ENCODE measurements at places on chromosomes 7 and 10.

DNA sequence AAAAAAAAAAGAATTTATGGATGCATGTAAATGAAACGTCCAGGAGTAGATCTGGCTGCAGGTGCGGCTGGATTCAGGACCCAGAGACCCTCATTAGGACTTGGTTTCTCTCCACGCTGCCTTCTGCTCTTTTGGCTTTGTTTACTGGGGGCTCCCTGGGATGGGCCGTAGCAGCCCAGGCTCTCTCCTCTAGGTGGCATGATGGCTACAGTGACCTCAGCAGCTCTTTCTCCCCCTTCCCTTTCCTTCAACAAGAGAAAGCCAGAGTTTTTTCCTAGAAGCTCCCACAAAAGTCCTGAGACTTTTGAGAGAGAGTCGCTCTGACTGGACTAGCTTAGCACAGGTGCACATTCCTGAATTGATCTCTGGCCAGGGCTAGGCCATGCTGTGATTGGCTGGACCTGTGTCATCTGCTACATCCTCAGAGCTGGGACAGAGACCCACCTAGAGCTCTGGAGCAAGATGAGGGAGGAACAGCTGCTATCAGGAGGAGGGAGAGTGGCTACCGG lies 67.8 kb upstream of the PDCD4 start:
- DNase-seq = no peak

- no peak for DNase-seq
Observed at GRCh38 chr10:57018452-57018851, 657.4 kb upstream of the ZWINT start.

GRCh38 chr7:157739650-157740049 lies 402.8 kb downstream of the DNAJB6 start:
- DNase-seq = no peak

DNA sequence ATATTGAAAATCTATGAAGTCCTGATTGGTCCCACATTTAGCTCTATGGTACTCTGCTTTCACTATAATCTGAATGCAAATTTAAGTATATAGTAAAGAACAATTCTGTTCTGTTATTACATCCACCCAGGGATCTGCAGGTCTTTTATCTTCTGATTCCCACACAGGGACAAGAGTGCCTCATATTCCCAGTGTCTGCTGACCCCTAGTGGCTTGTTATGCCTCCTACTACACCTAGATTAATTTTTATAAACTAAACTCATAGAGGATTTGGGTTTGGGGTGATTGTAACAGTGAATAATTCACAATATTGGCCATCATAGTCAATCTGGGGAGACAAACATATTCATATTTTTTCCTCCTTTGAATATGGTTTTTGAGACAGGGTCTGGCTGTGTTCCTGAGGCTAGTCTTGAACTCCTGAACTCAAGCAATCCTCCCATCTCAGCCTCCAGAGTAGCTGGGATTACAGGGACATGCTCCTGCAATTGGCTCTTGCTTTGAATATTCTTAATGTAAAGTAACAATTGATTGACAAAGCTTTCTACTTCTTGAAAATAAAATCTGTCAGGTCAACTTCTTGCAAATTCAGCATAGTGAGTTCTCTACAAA lies 282.1 kb downstream of the KCND2 start:
- peak; percentile 9 for DNase-seq

- DNase-seq = no peak
Observed at GRCh38 chr7:143372070-143372469, 9.1 kb upstream of the ZYX start.

- no peak for DNase-seq
Observed at GRCh38 chr10:62778125-62778524, 26.4 kb upstream of the ADO start.

DNA sequence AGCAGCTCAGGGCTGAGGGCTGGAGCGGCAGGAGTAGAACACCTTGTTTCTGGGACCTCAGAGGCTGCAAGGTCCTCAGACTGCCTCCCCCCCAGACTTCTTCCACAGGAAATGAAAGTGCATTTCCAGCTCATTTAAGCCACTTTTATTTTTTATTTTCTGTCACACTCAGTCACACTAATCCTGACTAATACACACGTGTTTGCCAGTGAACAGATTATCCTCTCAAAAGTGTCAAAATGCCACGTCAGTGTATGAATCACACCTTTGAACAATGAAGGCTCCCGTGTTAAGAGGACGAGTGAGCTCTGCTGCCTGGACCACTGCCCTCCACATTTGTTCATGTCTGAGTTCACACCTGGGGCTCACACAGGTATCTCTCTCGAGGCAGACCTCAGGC lies 488.5 kb downstream of the DNAJB6 start:
- no peak for DNase-seq

DNA sequence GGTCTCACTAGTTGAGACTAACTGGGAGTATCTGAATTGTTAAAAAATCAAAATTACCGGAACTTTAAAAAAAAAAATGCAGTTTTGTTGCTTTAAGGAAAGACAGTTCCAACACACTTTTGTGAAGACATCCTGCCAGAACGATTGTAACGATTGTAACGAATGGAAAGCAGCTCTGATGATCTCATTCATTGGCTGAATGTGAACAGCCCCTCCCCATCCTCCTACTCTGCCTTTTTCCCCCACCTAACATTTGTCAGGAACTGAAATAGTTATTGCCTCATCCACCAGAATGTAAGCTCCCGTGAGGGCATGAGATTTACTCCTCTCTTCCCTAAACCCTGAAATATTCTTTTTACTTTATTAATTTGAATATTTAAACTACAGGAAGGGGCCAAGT lies 23.1 kb upstream of the ZC3HAV1L start:
- DNase-seq = no peak

GRCh38 chr10:13684252-13684791 lies 97.6 kb downstream of the PRPF18 start:
- DNase-seq = no peak

DNA sequence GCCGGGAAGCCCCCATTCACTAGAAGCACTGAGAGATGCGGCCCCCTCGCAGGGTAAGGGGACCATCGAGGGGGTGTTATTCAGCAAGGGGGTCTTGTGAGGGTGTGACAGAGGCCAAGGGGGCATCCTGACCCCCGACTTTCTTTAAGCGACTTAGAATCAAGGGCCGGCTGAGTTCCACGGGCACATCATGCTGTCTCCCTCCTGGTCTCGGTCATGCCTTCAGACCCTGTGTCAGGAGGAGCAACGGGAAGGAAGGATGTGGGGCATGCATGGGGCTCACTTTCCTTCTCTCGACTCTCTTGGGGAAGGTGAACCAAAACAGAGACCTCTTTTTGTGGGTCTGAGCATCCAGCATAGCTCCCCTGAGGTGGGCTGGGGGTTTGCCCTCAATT lies 2.5 kb downstream of the ACSL5 start:
- DNase-seq = no peak

- DNase-seq = no peak
Observed at GRCh38 chr7:81687062-81687461, 82.8 kb downstream of the HGF start.

- DNase-seq = no peak
Observed at GRCh38 chr10:106559442-106559841, 605.1 kb downstream of the SORCS1 start.

GRCh38 chr7:44693641-44694313 lies 54.9 kb upstream of the ZMIZ2 start:
- peak; percentile 32 for DNase-seq

GRCh38 chr7:51223505-51223904 lies 93.1 kb downstream of the COBL start:
- DNase-seq = no peak

- DNase-seq = no peak
Observed at GRCh38 chr10:124653811-124654651, 90.1 kb downstream of the FAM53B start.

GRCh38 chr7:28988810-28989209 lies 30.7 kb upstream of the TRIL start:
- DNase-seq = peak; percentile 100

DNA sequence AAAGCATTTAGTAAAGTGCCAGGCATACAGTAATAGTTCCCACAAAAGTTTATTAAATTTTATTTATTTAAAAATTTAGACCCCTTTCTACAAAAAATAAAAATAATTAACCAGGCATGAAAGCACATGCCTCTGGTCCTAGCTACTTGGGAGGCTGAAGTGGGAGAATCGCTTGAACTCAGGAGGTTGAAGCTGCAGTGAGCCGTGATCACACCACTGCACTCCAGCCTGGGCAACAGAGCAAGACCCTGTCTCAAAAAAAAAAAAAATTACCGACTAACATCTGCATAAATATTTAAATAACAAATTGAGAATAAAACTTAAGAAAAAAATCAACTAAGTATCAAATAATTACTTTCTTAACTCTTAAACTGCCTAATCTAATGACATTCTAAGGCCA lies 64.3 kb upstream of the TRIM24 start:
- no peak for DNase-seq

DNA sequence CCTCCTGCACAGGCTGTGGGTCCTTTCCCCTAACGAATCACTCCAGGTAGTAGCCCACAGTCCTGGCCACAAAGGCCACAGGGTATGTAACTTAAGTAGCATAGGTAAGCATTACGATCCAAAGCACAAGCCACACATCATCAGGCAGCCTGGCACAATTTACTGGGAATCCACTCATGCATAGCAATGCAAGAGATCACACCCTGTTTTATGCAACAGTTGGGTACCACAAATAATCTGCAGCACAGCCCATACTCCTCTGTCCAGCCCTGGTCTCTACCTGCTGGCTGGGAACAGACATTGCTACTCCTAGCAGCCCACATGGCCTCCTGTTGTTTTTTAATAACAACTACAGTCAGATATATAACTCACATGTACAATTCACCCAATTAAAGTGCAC lies 34.3 kb downstream of the SRPK2 start:
- no peak for DNase-seq

- no peak for DNase-seq
Observed at GRCh38 chr7:144720710-144721109, 115.1 kb downstream of the TPK1 start.

DNA sequence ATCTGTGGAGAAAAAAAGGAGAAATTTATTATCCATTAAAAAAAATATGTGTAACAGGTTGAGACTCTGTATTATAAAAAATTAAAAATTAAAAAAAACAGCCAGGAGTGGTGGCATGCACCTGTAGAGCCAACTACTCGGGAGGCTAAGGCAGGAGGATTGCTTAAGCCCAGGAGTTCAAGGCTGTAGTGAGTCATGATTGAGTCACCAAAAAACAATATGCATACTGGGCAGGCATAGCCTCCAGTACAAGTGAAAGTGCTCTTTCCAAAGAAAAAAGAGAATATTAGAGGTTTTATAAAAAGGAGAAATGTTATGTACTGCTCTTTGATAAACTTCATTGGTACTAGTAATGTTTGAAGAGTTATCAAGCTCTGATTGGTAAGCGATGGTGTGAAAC lies 647.1 kb upstream of the ZWINT start:
- DNase-seq = no peak

Data from HS-5 (cell line).